HT-29 (cell line): ENCODE measurements at places on chromosomes 7 and 10.
A peak's percentile ranks its signal among the peaks of the same experiment; 100 is the strongest.

GRCh38 chr10:22342421-22342820, 2.9 kb upstream of the SPAG6 start:
- no peak for DNase-seq

GRCh38 chr10:103502849-103503660, 9.6 kb downstream of the NEURL1 start:
- DNase-seq: no peak

GRCh38 chr10:69721690-69722310, 79.9 kb upstream of the COL13A1 start:
- no peak for DNase-seq

DNA sequence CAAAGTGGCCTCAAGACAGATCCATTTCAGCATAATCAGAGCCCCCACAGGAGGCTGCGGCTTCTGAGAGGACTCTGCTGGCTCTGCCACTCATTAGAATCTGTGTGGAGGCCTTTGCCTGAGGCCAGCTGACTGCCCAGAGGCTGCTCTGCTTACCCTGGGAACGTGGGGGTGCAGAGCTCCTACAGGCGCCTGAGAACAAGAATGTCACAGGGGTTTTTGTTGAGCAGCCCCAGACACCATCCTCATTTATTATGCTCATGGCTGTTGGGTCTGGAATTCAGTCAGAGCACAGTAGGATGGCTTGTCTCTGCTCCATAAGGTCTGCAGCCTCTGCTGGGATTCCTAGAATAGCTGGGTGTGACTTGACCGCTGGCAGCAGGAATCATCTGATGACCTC, 101.8 kb upstream of the GDF10 start:
- DNase-seq: no peak

- no peak for DNase-seq
Measured at GRCh38 chr10:36038316-36038955, 396.3 kb upstream of the FZD8 start.

DNA sequence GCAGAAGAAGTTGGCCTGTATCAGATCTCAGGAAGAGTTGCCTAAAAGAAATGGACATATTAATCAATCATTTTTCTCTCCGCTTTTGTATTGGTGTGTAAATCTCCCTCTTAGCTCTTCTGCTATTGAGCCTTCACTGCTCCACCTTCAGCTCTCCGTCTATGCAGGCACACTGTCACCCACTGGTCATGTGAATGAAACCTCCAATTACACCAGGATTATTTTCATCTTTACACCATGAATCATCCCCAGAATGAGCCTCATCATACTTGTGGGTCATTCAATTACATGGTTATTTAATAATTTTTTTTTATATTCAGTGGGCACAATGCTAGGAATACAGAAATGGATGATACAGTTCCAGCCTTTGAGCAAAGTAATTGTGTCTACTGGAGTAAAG, 92.6 kb downstream of the LRRC4 start:
- no peak for DNase-seq

DNA sequence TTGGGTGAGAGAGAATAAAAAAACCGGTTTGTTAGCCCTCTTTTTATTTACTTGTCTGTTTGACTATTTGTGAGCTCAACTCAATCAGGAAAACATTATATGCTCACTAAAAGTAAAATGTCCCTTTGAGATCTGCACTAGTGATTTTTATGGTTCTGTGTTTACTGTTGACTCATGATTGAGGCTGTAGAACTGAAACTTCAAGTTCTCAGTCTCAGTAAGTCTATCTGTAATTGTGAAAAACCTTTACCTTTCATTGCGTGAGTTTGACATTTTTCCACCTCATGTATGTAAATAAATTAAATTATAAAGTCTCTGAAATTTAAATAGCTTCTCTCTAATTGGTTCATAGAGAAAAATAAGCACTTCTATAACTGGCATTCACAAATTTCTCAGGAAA, 17.0 kb upstream of the CASD1 start:
- no peak for DNase-seq

DNA sequence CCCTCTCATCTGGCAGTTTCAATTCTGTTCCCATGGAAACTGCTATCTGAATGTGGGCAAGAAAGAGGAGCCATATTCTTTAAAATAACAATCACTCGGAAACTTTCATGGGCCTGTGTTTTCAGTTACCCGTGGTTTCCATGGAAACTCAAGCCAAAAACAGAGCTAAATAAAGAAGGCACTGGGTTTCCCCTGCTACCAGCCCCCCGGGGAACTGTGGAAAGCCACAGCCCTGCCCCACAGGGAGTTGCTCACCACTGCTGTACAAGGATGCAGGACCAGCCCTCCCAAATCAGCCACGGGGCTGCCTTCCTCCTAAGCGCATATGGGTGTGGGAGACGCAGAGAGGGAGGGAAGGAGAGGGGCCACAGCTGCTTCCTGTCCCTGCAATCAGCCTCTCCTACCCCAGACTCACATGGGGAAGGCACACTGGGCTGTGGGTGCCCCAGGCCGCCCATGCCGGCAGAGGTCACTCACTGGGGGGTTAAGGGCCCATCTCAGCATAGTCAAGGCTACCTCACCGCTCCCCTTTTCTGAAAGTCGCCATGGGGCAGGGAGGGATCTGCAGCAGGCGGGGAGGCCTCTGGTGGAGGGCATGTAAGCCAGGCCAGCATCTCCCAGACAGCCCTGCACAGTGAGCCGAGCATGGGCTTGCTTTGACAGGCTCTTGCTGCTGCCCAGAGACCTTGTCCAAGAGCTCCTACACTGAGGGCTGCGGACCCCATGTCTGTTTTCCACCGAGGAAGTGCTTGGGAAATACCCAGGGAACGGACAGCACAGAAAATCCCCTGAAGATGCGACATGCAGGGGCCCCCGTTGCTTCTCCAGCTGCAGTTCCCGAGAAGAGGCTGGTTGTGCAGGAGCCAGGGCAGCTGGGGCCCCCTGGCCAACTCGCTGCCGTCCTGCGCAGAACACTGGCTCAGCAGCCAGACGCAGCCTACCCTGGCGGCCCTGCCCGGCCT, 157.3 kb upstream of the PPP2R2D start:
- DNase-seq: no peak

GRCh38 chr7:123789817-123790216, 41.0 kb upstream of the WASL start:
- no peak for DNase-seq

DNA sequence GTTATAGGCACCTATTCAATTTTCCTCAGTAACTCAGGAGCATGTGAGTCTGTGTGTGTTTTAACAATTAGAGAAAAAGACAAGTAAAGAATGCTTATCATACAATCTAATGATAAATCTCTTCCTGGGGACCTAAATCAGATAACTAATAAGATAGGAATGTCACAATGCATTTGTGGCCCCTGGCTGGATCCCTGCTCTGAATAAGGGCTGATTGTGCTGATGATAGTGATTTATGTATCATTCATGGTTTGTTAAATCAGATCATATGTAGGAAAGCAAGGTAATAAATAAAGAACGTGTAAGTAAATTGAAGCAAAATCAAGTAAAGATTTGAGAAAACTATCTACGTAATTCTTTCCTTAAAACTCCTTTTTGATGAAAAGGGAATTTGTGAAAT, 145.9 kb downstream of the C7orf25 start:
- DNase-seq: no peak

DNA sequence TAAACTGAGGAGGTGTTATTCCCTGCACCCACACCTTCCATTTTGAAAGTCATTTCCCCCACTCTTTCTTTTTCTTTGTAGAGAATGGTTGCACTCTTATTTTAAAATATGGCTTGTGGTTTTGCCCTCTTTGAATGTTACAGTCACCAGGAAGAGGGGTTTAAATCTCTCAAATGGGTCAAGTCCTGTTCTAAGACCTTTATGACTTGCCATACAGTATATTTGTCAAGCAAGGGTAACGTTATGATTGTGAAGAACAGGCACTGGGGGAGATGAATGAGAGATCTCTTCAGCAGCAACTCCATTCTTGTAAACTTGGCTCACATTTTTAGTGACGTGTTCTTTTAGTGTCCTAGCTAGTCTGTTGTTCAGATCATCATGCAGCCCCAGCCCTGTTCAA, 634.7 kb downstream of the KCNMA1 start:
- DNase-seq: no peak

GRCh38 chr7:127089146-127089545, 163.6 kb downstream of the GRM8 start:
- DNase-seq: no peak

GRCh38 chr7:130959743-130960207, 225.8 kb upstream of the KLF14 start:
- peak; percentile 87 for DNase-seq

GRCh38 chr10:118927321-118927720, 102.2 kb upstream of the NANOS1 start:
- no peak for DNase-seq

- no peak for DNase-seq
Measured at GRCh38 chr10:126511917-126512479, 123.7 kb upstream of the ADAM12 start.

DNA sequence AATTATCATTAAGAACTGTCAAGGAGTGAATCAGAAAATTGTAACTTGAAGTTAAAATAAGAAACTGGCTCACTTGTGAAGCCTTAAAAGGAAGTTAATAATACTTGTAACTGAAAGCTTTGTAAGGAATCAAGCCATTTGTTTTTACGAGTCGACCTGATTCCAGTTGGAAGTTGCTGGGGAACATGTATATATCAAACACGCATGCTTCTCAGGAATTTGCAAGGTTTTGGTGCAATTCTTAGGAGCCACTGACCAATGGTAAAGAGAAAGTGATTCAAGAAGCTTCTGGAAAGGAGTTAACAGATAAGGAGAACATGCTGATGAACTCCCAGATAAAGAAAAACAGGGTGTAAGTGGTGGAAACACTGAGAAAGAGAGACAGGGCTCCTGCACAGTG, 56.4 kb downstream of the ETV1 start:
- no peak for DNase-seq

DNA sequence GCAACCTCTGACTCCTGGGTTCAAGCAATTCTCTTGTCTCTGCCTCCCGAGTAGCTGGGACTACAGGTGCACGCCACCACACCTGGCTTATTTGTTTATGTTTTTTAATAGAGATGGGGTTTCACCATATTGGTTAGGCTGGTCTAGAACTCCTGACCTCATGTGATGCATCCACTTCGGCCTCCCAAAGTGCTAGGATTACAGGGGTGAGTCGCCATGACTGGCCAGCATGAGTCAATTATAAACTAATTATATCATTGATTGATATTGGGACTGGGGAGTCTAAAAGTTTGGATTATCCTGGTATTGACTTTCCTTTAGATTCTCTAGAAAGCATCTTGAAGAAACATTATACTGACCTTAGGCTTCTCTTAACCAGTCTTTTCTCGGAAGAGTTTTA, 73.9 kb upstream of the CCNY start:
- no peak for DNase-seq

- DNase-seq: no peak
Measured at GRCh38 chr10:100749059-100749308, 3.6 kb downstream of the PAX2 start.

- DNase-seq: no peak
Measured at GRCh38 chr7:155458878-155459699, 1.2 kb downstream of the EN2 start.

DNA sequence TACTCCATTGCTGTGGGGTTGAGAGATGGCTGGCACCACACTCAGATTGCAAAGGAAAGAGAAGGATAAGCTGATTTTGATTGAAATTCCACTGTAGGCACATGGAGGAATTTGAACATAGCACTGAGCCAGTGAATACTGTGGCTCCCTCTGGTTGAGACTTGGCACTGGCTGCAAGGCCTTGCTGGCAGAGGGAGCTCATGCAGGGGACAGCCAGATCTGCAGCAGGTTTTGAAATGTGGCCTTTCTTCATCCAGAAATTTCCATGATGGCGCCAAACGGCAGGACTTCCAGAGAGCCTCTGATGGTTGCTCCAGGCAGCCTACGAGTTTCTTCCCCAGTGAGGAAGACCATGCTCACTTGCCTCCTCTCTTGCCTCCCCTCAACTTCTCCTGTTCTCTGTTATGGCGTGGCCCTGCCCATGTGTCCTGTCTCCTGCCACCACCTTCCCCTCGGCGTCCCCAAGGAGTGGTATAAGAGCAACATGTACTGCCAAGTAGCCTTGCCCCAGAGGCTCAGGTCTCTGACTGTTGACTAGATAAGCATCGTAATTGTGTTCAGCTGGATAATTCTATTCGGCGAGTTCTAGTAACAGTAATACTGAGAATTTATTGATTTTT, 265.6 kb downstream of the CCDC3 start:
- DNase-seq: no peak

DNA sequence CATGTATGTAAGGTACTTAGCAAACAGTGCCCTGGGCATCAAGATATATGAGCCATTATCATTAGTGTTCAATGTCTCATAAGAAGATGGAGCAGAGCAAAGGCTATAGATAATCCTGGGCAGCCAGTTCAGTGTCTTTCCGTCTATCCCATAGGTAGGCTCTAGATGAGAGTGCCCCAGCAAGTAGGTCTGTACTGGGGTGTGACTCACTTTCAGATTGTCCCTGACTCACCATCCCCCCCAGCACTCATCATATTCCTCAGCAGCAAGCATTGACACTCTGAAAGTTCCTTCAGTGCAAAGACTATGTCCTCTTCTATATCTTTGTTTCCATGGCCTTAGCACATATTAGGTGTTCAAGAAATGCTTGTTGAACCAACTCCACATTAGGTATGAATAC, 20.0 kb upstream of the FAM204A start:
- DNase-seq: no peak

- no peak for DNase-seq
Measured at GRCh38 chr10:53111529-53111928, 338.9 kb upstream of the MBL2 start.

GRCh38 chr7:134636008-134636449, 10.6 kb upstream of the BPGM start:
- DNase-seq: no peak

GRCh38 chr10:69885379-69886013, 83.8 kb downstream of the COL13A1 start:
- peak; percentile 44 for DNase-seq

DNA sequence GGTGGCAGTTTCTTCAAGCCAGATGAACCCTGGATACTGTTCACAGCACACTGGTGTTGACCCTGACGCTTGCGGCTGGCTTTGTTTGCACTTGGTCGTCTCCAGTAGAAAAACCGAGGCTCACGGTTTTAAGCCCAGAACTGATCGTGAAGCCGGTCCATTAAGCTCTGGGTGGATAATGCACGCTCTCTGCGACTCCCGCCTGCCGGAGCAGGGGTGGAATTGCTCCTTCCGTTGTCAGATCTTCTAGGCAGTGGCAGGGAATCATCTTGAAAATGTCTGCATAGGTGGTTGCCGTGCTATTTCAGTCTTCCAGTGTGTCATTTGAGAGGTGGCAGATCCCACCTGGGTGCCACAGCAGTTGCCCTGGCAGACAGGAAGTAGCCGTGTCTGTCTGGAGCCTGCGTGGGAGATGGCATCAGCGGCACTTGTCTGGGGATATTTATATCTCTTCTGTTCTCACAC, 35.9 kb upstream of the AP5Z1 start:
- no peak for DNase-seq

DNA sequence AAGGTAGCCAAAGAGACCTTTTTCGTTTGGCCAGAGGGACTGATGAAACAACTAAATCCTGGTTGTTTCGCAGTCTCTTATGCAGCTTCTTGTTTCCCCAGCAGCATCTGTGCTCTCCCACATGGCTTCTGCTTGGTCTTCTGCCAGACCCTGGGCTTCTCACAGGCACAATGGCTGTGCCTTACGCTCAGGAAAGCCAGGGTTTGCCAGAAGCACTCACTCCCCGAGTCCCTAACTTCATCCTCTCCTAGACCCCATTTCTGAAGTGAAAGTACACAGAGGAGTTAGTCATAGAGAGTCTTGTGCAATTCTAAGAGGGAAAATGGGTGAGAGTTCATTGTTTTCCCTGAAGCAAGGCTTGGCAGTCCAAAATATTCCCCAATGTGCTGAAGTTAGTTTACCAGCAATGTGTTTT, 121.7 kb downstream of the EVX1 start:
- DNase-seq: no peak

- DNase-seq: no peak
Measured at GRCh38 chr7:111801277-111801676, 239.0 kb upstream of the IMMP2L start.

- DNase-seq: no peak
Measured at GRCh38 chr10:80170026-80170425, 35.3 kb downstream of the ANXA11 start.
